ENCODE measurements at places on chromosomes 16 and 17. TPM values are rescaled to one million over a fixed set of nuclear protein-coding genes. Genes with fewer than 3 reads are reported as not detected.

SLC4A1 gene
- total RNA-seq, result not detected

NGFR gene
- total RNA-seq, result under 0.01 TPM

EIF4A3 gene
- total RNA-seq, result 73.2 TPM

C16orf74 gene
- 5.4 TPM for total RNA-seq

MYH1 gene
- not detected for total RNA-seq

SCO1 gene
- total RNA-seq, result 31.8 TPM

CIBAR2 gene
- total RNA-seq, result not detected

SPATA22 gene
- total RNA-seq, result 0.17 TPM

PRSS27 gene
- total RNA-seq, result 1.2 TPM

Data from fibroblast of lung (primary cell).